ENCODE measurements at places on chromosomes 6 and 20.

- no peak for DNase-seq
Measured at GRCh38 chr6:51818520-51819022, 268.8 kb downstream of the PKHD1 start.

DNA sequence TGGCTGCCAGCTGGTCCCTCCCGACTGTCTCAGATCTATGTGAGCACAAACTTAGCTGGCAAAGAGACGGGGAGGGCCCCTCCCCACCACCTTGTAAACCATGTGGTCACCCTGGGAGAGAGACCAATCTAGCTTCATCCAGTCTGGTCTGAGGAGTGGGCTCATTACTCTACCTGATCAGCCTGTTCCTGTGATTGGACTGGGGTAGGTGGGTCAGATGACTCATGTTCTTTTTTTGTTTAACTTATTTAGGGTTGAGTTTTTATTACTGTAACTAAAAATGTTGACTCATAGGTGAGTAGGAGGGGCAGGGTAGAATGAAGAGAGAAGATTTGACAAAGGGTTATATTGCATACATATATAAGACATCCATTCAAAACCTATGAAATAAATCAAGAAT is 4.7 kb downstream of the GSTA4 start:
- no peak for DNase-seq

- no peak for DNase-seq
Measured at GRCh38 chr6:125073071-125073470, 80.5 kb upstream of the TPD52L1 start.

DNA sequence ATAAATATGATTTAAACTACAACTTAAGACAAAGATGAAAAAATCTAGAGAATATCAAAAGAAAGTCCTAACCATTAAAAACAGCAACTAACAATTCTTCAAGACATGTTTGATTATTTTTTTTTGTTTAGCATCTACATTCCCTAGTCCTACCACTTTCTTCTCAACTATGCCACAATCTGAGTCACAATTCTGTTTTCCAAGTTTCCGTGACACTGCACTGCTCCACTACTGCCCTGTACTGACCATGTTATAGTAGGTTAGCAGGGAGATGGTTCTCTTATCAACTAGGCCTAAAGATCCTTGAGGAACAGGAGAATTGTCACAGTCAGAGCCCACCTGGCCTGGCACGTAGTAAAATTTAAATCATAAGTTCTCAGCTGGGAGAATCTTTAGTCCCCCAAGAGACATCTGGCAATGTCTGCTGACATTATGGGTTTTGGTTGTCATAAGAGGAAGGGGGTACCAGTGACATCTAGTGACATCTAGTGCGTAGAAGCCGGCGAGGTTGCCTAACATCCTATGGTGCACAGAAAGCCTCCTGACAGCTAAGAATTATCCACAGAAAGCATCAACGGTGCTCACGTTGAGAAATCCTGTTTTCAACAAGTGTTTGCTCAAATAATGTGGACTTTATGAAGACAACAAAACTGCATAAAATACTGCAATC is 100.5 kb downstream of the PDE10A start:
- DNase-seq: no peak

GRCh38 chr6:36636687-36637418 is 41.7 kb upstream of the CDKN1A start:
- no peak for DNase-seq

GRCh38 chr6:53257001-53257400 is 91.7 kb downstream of the ELOVL5 start:
- no peak for DNase-seq

GRCh38 chr6:170029416-170030283 is 261.2 kb downstream of the DLL1 start:
- no peak for DNase-seq

- no peak for DNase-seq
Measured at GRCh38 chr6:7438011-7438410, 48.4 kb downstream of the RIOK1 start.

DNA sequence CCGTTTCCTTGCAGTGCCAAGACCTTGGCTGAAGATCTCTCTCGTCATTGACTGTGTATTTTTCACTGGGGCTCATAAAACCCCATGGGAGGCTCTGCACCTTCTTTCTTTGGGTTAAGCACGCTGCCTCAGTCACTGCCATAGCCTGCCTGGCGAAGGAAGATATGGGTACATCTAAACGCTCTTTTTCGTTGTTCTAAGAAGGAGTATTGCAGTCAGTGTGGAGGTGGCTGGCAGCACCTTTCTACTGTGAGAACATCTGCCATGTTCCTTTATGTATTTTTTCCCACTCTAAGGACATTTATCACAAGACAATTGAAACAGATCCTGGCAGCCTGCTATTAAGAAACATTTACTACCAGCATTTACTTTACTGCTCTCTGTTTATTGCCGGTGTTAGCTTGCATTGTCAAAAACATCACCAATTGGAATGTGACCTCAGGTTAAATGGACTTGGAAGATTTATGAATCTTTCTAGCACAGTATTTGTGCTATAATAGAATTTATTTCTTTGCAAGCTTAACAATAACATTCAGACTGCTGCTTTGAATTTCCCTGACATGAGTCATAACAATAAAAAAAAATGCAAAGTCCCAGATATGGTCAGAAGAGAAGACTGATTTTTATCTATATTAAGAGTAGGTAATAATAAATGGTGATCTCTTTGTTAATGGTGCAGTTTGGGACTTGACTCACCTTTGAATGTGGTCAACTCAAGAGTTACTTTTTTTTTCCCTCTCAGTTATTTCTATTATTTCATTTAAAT is 62.2 kb upstream of the CLDN20 start:
- DNase-seq: no peak

DNA sequence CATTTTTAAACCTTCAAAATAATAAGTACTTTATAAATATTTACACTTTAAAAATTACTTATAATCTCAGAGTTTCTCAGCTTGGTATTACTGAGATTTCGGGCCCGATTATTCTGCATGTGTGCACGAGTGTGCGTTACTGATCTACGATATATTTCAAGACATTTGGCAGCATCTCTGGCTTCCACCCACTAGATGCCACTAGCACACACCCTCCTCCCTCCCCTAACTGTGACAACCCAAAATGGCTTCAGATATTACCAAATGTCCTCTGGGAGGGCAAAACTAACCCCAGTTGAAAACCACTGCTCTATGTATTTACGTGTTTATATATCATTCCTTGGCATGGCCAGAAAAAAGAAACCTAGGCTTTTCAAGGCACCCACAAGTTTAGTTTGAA is 95.9 kb downstream of the FYN start:
- no peak for DNase-seq

GRCh38 chr6:167448378-167448777 is 123.5 kb downstream of the TTLL2 start:
- no peak for DNase-seq

Data from DMS79 treated with DMSO at 0.1 percent for 48 hours (cell line).